CD4-positive, alpha-beta memory T cell (primary cell): ENCODE measurements at places on chromosomes 13 and 19. TPM values are rescaled to one million over a fixed set of nuclear protein-coding genes. Genes with fewer than 3 reads are reported as not detected.

Gene PSG7
- not detected for polyA plus RNA-seq

Gene KCNRG
- 0.70 TPM for polyA plus RNA-seq

Gene ZNF134
- 12.7 TPM for polyA plus RNA-seq

Gene ISYNA1
- polyA plus RNA-seq, result 36.3 TPM

Gene LSM4
- polyA plus RNA-seq, result 164 TPM

Gene PABPC3
- not detected for polyA plus RNA-seq

Gene TMEM86B
- polyA plus RNA-seq, result not detected

GRCh38 chr13:79194727-79195126 is 211.3 kb downstream of the RBM26 start:
- DNase-seq, result no peak

- DNase-seq, result no peak
These were observed 56.4 kb downstream of the CYSLTR2 start for GRCh38 chr13:48710160-48710559.

DNA sequence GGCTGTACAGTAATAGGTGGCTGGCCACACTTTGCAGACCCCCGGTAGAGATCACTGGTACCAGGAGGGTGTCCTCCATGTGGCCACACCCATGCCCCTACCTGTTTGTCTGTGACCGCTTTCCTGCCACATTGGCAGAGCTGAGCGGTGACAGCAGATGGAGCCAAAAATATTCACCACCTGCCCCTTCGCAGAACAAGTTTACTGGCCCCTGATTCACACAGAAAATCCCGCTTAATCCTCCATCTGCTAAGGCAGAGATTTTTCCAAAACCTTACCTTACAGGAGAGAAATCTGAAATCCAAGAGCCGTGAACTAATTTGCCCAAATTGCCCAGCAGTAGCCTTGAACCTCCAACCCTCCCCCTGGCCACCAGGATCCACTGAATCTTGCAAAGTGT is 52.1 kb downstream of the MYO9B start:
- DNase-seq, result no peak

GRCh38 chr13:23969647-23970046 is 72.3 kb upstream of the C1QTNF9B start:
- no peak for DNase-seq

GRCh38 chr13:24922387-24922744 is 158.4 kb downstream of the RNF17 start:
- DNase-seq, result no peak

DNA sequence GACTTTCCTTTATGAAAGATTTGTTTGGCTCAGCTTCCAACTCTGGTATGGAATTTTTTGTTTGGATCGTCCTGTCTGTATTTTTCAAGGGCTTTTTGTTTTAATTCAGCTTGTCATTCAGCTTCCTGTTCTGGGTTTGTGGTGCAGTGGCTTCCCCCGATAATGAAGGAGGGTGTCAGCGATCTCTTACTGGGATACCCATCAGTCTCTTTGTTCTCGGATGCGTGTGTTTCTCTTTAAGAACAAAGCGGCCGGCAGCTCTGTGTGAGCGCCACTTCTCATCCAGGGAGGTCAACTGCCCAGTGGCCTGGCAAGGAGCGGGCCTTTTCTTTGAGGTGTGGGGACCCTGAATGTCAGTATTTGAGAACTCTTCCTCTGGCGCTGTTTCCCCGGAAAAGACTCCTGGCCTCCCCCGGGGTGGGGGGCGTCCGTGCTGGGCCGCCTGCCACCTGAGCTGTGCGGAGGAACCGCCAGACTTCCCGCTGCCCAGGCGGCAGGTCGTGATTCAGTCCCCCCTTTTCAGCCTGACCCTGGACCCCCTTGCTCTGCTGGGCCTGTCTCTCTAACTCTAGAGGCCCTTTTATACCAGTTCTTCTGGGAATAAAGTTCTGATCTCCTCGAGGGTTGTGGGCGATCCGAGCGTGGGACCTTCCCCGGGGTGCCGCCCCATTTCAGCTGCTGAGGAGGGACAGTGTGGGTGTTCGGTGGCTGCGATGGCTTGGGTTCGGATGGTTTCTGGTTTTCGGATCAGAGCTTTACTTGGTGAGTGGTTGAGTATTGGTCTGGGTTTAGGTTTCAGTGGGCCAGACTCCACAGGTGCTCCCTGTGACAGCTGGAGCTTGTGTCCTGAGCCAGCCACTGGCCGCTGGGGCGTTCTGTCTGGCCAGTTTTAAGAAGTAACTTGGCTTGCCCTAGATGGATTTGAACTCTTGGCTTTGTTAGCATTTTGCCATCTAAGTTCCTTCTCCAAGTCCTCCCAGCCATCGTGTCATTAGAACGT is 3.4 kb downstream of the SF3A2 start:
- peak; percentile 56 for DNase-seq

DNA sequence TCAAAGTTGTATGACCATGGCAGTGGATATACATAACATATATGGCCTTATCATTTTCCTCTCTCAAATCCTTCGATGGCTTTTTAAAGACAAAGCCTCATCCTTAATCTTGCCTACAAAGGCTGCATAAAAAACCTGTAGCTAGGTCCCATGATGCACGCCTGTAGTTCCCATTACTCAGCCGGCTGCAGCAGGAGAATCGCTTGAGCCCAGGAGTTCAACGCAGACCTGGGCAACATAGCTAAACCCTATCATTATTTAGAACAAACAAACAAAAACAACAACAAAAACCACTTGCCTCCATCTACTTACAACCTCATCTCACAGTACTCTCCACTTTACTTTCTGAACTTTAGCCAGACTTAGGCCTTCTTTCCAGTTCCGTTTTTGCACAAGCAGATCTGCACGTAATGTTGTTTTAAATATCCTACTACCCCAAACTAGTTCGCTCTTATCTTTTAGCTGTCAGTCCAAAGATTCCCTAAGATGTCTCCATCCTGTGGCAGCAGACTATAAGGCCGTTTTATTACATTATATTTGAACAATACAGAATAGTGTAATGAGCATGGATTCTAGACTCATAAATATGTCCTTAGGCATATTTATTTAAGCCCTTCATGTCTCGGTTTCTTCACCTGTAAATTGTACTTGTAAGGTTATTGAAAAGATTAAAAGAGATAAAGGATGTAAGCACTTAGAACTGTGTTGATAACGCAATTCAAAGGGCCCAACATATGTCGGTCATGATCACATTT is 969 bp upstream of the POMP start:
- no peak for DNase-seq

GRCh38 chr13:91699863-91700262 is 301.4 kb downstream of the GPC5 start:
- DNase-seq, result no peak

DNA sequence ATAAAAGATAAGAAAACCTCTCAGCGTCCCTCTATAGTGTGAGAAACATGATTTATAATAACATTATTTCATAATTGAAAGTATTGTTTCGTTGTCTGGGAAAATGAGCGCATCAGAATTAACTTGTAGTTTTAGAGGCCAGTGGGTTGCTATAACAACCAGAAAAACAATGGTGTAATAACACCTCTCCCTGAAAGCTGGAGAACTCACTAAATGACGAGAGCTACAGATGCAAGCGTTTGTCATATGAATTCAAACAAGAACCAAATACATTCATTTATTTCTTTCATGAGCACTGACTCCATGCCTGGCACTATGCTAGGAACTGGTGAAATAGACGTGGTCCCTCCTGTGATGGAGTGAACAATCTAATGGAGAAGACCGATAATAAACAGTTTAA is 16.3 kb downstream of the KBTBD7 start:
- no peak for DNase-seq

- no peak for DNase-seq
These were observed 1.1 kb downstream of the SAFB2 start for GRCh38 chr19:5621311-5621944.

DNA sequence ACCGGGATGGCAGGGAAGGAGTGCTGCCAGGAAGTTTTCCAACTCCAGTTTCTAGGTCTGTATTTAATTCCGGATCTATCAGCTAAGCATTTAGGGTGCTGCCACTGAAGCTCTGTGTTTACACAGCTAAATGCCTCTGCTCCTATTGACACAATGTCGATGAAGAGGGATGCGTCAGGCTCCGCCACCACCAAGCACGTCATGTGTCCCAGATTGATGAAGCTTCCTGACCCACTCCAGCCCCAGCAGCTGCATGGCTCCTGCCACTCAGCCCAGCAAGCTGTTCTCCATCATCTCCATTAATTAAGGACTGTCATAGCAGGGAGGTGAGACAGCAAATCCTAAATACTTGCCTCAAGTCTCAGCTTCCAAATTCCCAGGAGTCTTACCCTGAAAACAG is 435.2 kb upstream of the ZNF507 start:
- no peak for DNase-seq
